ENCODE measurements at places on chromosomes 5 and 9.
A peak's percentile ranks its signal among the peaks of the same experiment; 100 is the strongest.

DNA sequence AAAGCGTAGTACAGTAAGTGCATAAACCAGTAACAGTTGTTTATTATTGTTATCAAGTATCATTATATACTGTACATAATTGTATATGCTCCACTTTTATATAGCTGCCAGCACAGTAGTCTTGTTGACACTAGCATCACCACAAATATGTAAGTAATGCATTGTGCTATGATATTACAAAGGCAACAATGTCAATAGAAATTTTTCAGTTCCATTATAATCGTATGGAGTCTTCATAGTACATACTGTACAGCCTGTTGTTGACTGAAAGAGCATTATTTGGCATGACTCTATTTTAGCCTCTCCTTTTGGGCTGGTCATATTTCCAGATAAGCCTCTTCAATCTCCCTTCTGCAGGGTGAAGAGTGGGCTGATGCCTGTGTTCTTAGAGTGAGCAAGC is 40.4 kb downstream of the CFAP95 start:
- DNase-seq: peak; percentile 41

- no peak for DNase-seq
These were observed 25.8 kb upstream of the CARNMT1 start for GRCh38 chr9:75053869-75054268.

GRCh38 chr9:79390077-79390698 is 181.6 kb upstream of the TLE4 start:
- DNase-seq: peak; percentile 68

GRCh38 chr9:87683751-87684626 is 41.9 kb upstream of the CTSL start:
- no peak for DNase-seq

DNA sequence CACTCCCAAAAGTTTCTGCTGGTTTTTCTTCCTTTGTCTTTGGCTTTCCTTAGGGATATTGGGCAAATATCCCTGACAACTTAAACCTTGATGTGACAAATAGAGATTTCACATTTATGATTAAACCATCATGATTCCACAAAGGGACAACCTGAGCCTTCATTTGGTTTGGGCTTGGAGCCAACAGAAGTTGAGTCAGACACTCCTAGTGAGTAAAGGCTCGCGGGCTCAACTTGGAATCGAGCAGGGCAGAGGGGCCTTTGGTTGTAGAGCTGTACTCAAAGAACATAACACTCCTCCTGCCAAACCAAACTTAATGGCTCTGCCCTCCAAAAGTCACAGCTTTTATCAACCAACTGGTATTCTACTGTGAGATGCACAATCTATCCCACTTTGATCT is 290.2 kb upstream of the MAP3K1 start:
- peak; percentile 35 for DNase-seq

GRCh38 chr9:126722922-126723806 is 81.7 kb upstream of the ZBTB43 start:
- peak; percentile 25 for DNase-seq

- no peak for DNase-seq
These were observed 185.8 kb downstream of the KCTD16 start for GRCh38 chr5:144356489-144356888.

GRCh38 chr9:86183229-86184137 is 76.0 kb downstream of the C9orf153 start:
- no peak for DNase-seq

GRCh38 chr9:108860354-108860753 is 1.7 kb upstream of the ACTL7A start:
- DNase-seq: no peak

GRCh38 chr5:134063188-134063820 is 51.2 kb upstream of the TCF7 start:
- DNase-seq: no peak

DNA sequence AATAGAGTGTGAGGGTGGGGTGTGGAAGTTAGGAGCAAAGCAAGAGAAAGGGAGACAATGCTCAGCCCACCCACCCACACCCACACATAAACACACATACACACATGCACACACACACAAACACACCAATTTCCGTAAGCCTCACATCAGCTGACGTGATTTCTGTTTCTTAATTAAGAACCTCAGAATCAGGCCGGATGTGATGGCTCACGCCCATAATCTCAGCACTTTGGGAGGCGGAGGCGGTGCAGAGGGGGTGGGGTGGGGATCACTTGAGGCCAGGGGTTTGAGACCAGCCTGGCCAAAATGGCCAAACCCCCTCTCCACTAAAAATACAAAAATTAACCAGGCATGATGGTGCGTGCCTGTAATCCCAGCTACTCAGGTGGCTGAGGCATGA is 26.4 kb upstream of the PIK3R1 start:
- DNase-seq: no peak

GRCh38 chr5:113336975-113337374 is 97.8 kb downstream of the TSSK1B start:
- peak; percentile 44 for DNase-seq

DNA sequence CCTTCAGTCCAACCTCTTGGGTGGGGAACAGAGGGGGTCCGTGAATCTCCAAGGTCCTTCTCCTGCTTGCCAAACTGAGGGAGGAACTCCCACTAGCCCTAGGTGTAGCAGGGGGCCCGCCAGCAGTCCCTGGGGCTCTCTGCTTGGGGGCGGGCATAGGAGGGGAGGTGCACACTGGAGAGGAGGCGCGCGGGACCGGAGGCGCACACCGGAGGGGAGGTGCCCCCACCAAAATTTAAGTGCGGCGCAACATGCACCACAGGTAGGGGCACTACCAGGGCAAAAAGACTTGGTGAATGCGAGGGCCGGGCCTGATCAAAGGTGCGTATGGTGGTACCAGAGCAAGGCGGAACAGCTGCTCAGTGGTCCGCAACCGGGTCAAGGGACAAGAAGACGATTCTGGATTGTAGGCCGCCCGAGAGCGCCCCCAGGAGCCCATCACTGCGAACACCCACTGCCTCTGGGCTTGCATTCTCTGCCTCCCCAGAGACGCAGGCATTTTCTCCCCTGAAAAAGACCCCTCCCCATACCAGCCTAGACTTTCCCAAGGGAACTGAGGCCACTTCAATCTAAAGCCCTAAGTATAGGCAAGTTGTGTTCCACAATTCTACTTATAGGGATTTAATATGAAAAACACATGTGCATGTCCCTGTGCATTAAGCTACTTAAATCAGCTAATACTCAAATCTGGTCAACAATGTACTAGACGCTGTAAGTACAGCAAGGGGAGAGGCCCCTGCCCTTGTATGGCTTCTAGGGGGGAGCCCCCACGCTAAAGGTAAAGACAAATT is 50.6 kb downstream of the TGFBI start:
- DNase-seq: no peak

GRCh38 chr5:32443541-32444430 is 754 bp downstream of the ZFR start:
- peak; percentile 63 for DNase-seq

DNA sequence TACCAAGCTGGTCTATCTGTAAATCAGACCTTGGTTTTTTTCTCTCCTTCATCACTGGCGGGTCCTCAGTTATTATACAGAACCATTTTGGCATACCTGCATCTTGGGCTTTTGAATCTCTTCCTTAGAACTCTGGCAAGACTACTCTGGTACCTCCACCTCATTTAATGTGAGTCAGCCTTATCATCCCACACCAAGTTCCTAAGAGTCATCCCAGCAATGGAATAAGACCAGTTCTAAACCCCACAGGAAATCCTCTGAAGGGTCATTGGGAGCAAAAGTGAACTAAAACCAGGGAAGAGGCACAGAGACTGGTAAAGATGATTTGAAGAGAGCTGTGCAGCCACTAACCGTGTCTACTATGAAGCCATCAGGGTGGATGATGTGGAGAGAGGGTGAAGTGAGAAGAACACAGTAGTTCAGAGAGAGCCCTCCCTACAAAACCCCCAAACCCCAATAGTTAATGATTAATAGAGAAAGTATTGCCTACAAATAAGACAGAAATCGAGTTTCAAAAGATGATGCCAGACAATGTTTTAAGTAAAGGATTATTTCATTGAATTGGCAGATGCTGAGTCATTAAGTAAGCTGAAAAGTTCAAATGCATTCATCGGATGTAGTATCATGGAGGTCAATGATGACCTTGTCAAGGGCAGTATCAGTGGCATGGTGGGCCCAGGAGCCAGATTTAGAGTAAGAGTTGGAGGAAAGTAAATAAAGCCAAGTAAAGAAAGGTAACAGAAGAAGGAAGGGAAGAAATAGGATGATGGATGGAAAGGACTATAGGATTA is 85.4 kb downstream of the PCSK1 start:
- peak; percentile 36 for DNase-seq

DNA sequence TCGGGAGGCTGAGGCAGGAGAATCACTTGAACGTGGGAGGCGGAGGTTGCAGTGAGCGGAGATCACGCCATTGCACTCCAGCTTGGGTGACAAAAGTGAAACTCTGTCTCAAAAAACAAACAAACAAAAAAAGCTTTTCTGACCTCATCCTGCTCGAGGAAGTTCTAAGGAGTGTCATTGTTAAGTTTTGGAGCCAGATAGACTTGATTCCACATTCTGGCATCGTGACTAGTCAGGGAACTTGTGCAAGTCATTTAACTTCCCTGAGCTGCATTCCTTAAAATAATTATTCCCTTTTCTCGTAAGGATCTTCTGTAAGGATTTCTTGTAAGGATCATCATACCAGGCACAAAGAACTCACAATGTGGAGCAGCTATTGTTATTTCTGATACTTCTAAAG is 26.2 kb downstream of the SNX24 start:
- DNase-seq: no peak

DNA sequence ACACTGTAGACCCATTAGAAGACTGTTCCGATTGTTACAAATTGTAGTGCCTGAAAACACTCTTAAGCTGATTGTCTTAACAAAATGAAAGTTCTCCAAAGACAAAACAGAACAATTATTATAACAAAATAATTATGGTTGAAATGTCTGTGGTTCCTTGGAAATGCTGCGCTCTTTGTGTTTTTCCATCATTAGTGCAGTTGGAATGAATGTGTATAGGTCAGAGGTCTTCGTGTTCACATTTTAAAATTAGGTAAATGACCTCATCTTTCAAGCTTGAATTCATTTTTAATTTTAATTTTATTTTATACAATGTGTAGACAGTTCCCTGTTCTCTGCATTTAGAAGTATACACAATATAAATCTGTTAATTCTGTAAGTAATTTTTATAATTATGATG is 56.7 kb upstream of the NXNL2 start:
- DNase-seq: peak; percentile 40
